ENCODE measurements at places on chromosomes 7 and 10.
A peak's percentile ranks its signal among the peaks of the same experiment; 100 is the strongest.

GRCh38 chr7:12814828-12815227 is 127.4 kb downstream of the ARL4A start:
- DNase-seq = no peak

GRCh38 chr7:123351516-123352505 is 152.0 kb upstream of the SLC13A1 start:
- no peak for DNase-seq

DNA sequence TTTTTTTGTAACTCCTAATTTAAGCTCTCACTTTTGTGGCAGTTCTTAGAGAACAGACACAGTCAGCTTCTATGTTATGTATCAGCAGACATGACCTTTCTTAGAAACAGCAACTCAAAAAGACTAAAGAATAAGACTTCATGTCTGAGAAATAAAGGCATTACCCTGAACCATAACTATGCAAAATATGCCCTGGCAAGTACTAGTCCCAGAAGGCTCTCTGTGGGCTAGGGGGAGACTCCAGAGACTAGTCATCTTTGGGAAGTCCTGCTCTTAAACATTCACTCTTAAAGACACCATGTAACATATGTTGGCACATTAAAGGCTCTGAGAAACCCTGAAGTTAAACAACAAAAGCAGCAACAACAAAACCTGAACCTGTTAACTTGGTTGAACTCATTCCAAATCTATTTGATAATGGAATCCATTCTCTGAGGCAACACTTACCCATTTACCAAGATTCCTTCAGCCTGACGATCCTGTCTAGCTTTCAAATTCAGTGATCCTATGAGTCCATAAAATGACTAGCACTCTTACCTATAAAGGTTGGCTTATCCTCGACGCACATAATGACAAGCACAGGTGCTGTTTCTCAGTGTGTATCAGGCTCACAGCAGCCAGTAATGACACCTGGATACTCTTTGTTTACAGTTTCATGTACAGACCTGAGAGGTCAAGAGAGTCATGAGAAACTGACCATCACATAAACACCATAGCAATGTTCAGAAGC is 62.3 kb downstream of the OSBPL3 start:
- DNase-seq = peak; percentile 38

GRCh38 chr10:54666192-54666591 is 134.8 kb downstream of the PCDH15 start:
- no peak for DNase-seq

- DNase-seq = no peak
Observed at GRCh38 chr7:121271098-121271497, 57.7 kb upstream of the WNT16 start.

DNA sequence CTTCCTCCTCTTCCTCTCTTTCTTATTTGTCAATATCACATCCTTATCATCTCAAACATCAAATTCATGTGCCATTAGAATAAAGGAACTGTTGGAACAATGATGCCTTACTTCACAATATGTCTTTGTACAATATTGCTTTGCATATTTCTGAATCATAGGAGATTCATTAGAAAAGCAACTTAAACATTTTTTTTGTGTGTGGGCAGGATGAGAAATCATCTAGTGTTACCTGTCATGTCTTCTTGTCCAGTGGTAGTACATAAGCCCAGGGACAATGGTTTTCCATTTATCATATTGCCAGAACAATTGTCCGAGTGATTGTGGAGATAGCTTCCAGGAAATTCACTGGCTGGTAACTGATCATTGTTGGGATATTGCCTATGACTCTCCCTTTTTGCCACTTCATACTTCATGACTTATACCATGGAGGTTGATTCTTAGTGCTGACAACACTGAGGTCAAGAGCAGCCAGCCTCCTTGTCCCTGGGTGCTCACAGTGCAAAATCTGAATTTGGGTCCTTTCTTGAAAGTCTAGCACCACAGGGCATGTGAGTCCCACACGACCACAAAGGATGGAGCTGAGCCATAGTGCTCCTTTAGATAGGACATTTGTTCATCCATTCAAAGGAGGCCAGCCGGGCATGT is 215.0 kb downstream of the MDFIC start:
- DNase-seq = no peak

DNA sequence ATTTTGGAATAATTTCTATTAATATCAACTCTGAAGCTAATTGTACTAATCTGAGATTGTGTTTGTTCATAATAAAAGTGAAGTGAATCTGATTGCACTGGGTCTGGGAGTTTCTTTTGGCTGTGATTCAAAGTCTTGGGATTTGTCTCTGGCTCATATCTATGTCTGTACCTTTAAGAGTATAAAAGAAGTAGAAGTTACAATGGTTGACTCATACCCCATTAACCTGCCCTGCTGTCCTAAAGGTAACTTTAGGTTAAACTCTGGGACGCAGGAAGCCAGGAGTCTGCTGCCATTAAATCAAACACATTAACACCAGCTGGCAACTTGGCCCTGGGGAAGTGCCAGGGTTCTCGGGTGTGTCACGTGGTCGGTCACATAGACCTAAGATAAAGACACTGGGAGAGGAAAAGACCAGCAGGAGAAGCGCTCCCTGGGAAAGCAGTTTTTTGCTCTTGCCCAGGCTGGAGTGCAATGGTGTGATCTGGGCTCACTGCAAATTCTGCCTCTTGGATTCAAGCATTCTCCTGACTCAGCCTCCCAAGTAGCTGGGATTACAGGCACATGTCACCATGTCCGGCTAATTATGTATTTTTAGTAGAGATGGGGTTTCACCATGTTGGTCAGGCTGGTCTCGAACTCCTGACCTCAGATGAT is 17.8 kb downstream of the SCD start:
- DNase-seq = peak; percentile 85

- no peak for DNase-seq
Observed at GRCh38 chr7:79668292-79668691, 214.8 kb upstream of the MAGI2 start.

DNA sequence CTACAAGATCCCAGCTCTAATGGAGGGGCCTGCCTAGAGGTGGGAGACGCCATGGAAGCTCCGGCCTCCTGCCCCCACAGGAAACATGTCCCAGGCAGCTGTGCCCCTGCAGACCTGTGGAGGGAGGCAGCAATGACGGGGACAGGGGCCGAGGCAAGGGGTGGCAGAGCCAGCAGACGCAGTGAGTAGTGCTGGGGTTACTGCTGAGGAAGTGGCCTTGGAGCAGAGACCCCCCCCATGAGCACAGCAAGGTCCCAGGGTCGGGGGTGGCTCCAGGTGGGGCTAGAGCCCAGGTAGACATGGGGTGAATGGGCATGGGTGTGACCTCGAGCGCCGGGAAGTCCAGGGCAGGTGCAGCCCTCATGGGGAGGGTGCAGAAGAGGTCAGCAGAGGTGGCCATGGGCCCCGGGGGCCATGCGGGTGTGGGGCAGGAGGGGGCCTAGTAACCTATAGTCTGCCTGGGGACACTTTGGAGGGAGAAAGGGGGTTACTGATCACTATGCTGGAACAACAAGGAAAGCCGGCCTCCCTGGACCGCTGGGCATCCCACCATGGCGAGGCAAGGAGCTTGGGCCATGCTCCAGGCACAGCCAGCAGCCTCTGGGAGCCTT is 45.5 kb downstream of the JAKMIP3 start:
- DNase-seq = no peak

- no peak for DNase-seq
Observed at GRCh38 chr10:35056133-35056532, 34.0 kb downstream of the CUL2 start.

- DNase-seq = no peak
Observed at GRCh38 chr7:55155351-55156117, 136.7 kb downstream of the EGFR start.

DNA sequence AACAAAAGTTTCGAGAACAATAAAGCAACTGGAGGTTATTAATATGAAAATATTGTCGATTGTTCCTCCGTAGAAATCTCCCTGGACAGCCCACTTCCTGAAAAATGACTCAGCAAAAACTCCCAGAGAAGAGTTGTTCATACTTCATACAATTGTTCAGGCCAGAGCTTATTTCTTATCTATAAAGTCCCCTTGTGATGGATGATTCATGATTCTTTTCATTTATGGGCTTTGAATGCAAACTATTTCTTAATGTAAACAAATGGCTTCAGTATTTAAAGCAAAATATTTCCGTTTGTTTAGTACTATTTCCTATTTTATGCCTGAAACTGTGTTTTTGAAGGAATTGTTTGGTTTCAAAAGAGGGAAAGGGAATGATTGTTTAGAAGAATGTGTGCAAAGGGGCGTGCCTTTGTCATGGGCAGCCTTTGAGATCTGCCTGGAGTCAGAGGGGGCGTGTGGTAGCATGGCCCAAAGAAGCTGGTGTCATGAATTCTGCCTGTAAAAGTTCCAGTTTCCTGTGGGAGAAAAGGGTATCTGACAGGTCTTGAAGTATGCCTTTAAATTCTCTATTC is 26.2 kb upstream of the EXOC6 start:
- DNase-seq = peak; percentile 90

- DNase-seq = no peak
Observed at GRCh38 chr7:128442356-128442755, 13.3 kb upstream of the HILPDA start.

GRCh38 chr10:71773221-71773971 is at the start of gene VSIR:
Gene VSIR (minus strand): TSS chr10:71773520. CDS start chr10:71773439, 81 bp downstream.
- DNase-seq = peak; percentile 70

Measured in HCEC 1CT (cell line).